IPS DF 6.9 (cell line): ENCODE measurements at places on chromosomes 1 and 21.

GRCh38 chr1:3327936-3328590 is 126.4 kb upstream of the ARHGEF16 start:
- no peak for DNase-seq

GRCh38 chr1:202938287-202938925 is 11.4 kb upstream of the KLHL12 start:
- DNase-seq: no peak

GRCh38 chr21:43351501-43352153 is 75.3 kb downstream of the SIK1 start:
- no peak for DNase-seq

- DNase-seq: no peak
These were observed 9.7 kb upstream of the GPR61 start for GRCh38 chr1:109529881-109530456.

DNA sequence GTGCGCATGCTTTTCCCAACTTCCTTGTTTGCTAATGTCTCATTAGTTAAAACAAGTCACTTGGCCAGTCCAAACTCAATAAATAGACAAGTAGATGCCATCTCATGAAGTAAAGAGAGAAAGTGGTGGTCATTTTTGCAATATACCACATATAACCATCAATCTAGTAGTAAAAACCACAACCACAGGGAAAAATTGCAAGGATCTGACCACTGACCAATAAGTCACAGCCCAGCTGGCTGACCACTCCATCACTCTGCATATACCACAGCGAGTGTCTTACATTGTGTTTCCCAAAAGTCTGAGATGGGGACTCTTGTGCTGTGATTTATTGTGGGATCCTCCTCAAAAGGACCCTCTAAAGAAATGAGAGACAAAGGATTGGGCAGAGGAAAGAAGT is 76.0 kb downstream of the FH start:
- DNase-seq: no peak

GRCh38 chr1:62285984-62286785 is 33.0 kb downstream of the KANK4 start:
- no peak for DNase-seq

DNA sequence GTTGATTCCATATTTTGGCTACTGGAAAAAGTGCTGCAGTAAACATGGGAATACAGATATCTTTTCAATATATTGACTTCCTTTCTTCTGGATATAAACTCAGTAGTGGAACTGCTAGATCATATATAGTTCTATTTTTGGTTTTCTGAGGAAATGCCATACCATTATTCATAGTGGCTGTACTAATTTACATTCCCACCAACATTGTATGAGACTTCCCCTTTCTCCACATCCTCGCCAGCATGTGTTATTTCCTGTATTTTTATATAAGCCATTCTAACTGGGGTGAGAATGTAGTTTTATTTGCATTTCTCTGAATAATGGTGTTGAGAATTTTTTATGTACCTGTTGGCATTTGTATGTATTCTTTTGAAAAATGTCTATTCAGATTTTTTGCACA is 385.2 kb downstream of the NUF2 start:
- DNase-seq: no peak

- no peak for DNase-seq
These were observed 7.7 kb upstream of the GIPC2 start for GRCh38 chr1:78038071-78038470.

GRCh38 chr1:37070126-37070525 is 35.8 kb upstream of the GRIK3 start:
- DNase-seq: no peak

DNA sequence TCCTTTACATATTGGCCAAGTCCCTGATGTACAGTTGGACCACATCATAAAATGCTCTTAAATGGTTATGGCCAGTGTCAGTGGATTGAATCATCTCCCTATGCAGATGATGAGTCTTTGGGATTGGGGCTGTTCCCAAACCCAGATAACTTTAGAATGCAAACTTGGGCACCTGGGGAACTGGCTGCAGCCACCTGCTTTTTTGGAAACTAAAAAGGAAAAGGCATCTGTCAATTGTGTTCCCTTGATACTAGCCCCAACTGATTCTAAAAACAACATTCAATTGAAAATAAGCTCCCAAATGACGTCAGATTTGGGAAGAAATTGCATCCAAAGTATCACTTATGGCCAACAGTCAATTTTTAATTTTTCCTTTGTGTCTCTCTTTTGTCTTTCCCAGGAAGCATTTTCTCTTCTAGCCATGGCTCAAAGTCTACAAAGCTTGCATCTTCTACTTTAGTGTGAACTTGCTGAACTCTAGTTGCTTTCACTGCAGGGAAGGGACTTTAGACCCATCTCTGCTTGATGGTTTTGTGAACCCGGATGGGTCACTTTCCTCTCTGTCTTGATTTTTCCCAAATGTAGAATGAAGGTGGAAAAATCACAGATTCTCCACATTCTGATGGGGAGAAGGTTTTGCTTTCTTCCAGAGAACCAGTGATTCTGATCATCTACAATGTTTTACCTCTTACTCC is 402.3 kb upstream of the USP24 start:
- no peak for DNase-seq

GRCh38 chr1:13461977-13462376 is 51.7 kb downstream of the PRAMEF20 start:
- DNase-seq: no peak

- DNase-seq: no peak
These were observed 15.4 kb upstream of the ZDHHC18 start for GRCh38 chr1:26811057-26811456.

DNA sequence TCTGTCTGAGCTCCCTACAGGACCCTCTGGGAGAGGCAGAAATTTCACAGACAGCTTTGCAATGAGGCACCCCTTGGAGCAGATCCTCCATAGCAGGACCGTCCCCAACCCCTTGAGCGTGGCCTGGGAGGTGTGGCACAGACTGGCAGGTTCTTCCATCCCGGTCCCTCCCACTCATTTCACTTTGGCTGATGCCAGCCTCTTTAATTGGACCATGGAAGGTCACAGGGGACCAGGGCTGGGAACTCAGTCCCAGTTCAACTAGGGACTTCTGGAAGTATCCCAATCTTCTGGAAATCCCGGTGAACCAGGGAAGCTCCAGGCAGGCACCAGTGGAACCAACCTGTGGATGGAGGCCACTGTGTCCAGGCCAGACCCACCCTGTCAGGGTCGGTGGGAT is 83.7 kb downstream of the SPSB1 start:
- DNase-seq: no peak
